ENCODE measurements at places on chromosomes 3 and 15. TPM values are rescaled to one million over a fixed set of nuclear protein-coding genes. Genes with fewer than 3 reads are reported as not detected.

The SLC9C1 gene
- not detected for total RNA-seq

The GABRA5 gene
- total RNA-seq = not detected

The CHRNA3 gene
- 0.36 TPM for total RNA-seq

The NKIRAS1 gene
- total RNA-seq = 10.5 TPM

The FETUB gene
- 8.3 TPM for total RNA-seq

The SCN5A gene
- 0.42 TPM for total RNA-seq

The MAP1A gene
- 2.3 TPM for total RNA-seq

The DUOXA2 gene
- total RNA-seq = not detected

The AMIGO3 gene
- total RNA-seq = 1.0 TPM

The PLA2G4E gene
- 67.2 TPM for total RNA-seq

The P4HTM gene
- 23.4 TPM for total RNA-seq

The POLQ gene
- 0.91 TPM for total RNA-seq

The HIGD2B gene
- not detected for total RNA-seq

The SELENOK gene
- 27.8 TPM for total RNA-seq

The CIB1 gene
- 20.7 TPM for total RNA-seq

The SLC12A1 gene
- total RNA-seq = not detected

The PRSS50 gene
- not detected for total RNA-seq

The LRRC49 gene
- total RNA-seq = 4.5 TPM

The TICRR gene
- 0.21 TPM for total RNA-seq

The ITIH3 gene
- 0.17 TPM for total RNA-seq

The LCTL gene
- total RNA-seq = not detected

The CLSTN2 gene
- 3.1 TPM for total RNA-seq

The NR2F2 gene
- 6.5 TPM for total RNA-seq

The SHISA5 gene
- total RNA-seq = 68.6 TPM

The NEIL1 gene
- total RNA-seq = 66.8 TPM

The ZIC4 gene
- total RNA-seq = not detected

The SNTN gene
- total RNA-seq = not detected

The CYP11A1 gene
- total RNA-seq = 0.34 TPM
